Activated naive CD8-positive, alpha-beta T cell treated with anti-CD3 and anti-CD28 coated beads, Interleukin-2, amount 10 ng/mL, durations not matched to agents 7 days and 5 days (primary cell): ENCODE measurements at places on chromosomes 12 and 14.

DNA sequence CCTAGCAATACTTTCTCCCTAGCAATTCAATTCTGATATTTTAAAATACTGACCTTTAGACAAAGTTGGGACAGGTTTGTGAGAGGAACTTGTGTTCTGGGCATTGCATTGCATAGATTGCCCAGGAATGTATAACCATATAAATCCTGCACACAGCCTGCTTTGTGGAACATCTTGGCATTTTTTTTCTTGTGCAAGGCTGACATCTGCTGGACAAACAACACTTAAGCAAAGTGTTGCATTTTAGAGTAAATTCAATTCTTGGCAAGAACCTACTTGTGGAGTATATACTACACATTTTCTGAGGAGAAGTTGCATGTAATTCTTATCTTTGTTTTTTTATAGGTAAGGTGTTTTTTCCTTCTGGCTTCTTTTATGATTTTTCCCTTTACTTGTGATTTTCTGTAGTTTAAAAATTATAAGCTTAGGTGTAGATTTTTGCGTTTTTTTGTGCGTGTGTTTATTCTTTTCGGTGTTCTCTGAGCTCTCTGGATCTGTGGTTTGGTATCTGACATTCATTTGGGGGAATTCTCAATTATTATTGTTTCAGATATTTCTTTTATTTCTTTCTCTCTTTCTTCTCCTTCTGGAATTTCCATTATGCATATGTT lies 26.4 kb downstream of the TESPA1 start:
- DNase-seq, result no peak

- DNase-seq, result no peak
Observed at GRCh38 chr14:66650491-66650911, 142.6 kb downstream of the GPHN start.

DNA sequence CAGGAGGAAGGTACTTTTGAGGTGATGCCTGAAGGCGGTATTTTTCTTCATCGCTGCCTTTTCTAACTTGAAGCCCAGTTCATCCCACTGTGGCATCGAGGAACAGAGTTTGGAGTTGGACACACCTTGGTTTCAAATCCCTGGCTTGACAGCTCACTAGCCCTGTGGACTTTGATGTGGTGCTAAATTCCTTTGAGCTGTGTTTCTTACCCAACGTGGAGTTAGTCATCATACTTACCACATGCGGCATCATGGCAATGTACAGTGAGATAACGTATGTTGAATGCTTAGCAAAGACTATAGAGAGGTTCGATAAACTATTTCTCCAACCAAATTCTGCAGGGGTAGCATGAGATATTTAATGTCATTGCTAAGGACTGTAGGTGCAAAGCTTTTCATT lies 3.4 kb downstream of the PLEKHG3 start:
- DNase-seq, result no peak

GRCh38 chr14:99579903-99580571 lies 24.0 kb downstream of the CCDC85C start:
- no peak for DNase-seq

DNA sequence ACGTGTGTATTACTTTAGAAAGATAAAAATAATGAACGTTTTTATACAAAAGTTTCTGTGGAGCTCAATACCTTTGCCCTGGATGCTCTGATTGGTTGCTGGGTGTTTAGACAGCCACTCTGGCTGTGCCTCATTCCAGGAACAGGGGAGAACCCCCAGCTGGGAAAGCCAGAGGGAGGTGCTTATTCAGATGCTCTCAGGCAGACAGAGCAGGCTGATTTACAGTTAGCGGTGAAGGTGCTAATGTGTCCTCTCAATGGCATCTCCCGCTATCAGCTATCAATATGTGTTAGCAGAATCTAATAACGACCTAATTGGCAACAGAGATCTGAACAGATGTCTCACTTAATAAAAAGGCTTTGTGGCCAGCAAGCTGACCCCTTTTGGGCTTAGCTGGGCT lies 402.3 kb downstream of the NUAK1 start:
- no peak for DNase-seq
